ENCODE measurements at places on chromosomes 12 and 14. TPM values are rescaled to one million over a fixed set of nuclear protein-coding genes. Genes with fewer than 3 reads are reported as not detected.

RHNO1 gene
- 65.3 TPM for total RNA-seq

PMCH gene
- total RNA-seq, result 0.70 TPM

NRIP2 gene
- total RNA-seq, result not detected

KITLG gene
- not detected for total RNA-seq

CACNA2D4 gene
- total RNA-seq, result 23.6 TPM

SAMD4A gene
- 1.0 TPM for total RNA-seq

KLRC2 gene
- total RNA-seq, result not detected

PLEKHD1 gene
- 0.13 TPM for total RNA-seq

GRCh38 chr12:70255311-70255710 is 12.1 kb downstream of the CNOT2 start:
- DNase-seq, result no peak

DNA sequence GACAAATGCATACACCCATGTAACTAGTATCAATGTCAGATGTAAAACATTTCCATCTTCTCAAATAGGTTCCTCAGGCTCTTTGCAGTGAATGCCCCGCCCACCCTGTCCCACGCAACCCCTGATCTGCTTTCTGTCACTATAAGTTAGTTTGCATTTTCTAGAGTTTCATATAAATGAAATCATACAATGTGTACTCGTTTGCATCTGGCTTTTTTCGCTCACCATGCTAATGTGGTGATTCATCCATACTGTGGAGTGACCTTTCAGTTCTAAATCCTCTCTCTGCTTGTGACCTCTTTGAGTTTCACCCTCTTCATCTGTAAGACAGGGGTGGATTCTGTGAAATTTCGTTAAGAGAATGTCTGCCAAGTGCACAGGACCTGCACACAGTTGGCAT is 30.6 kb upstream of the MSI1 start:
- no peak for DNase-seq

DNA sequence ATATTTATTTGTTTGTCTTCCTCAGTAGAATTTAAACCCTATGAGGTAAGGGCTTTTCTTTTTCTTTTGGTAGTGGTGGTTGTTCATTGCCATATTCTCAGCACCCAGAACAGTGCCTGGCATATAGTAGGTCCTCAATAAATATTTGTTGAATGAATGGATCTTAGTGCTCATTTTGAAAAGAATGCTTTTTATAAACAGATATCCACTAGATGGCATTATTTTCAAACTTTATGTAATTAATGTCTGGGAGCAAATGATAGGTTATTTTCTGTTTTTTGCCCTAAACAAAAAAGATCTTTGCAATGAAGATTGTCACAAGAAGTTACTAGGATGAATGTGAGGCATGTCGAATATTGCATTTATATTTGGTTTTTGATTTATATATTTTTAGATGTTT is 64.1 kb downstream of the RAD51B start:
- no peak for DNase-seq

- DNase-seq, result no peak
Measured at GRCh38 chr12:121781484-121781997, 11.9 kb downstream of the RHOF start.

- DNase-seq, result no peak
Measured at GRCh38 chr12:73632661-73633060, 905.0 kb upstream of the ATXN7L3B start.

GRCh38 chr12:44193281-44193680 is 357.4 kb downstream of the TMEM117 start:
- DNase-seq, result no peak

- DNase-seq, result no peak
Measured at GRCh38 chr12:82886671-82887340, 200.1 kb downstream of the TMTC2 start.

- DNase-seq, result no peak
Measured at GRCh38 chr12:55642267-55642666, 5.6 kb downstream of the OR10P1 start.

DNA sequence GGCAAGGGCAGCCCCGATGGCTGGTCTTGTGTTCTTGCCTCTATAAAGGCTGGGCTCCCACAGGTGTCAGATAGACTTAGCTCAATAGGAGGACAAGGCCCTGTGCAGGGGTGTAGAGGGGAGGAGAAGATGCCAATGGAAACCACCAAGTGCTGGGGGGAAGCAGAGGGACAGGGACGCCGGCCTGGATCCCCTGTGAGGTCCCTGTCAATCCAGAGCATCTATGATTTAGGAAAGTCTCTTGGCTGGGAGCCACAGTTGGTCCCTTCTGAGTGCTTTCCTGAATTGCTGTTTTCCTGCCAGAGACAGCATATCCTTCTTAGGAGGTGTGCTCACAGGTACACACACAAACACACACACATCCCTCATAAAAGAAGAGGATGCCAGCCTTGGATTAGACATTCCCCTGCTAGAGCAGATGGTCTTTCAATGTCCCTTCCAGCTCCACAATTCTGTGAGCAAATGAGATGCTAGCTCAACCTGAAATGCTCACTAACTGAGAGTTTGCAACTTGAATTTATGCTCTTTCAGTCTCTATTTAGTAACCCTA is 62.7 kb downstream of the TTC7B start:
- DNase-seq, result no peak

- no peak for DNase-seq
Measured at GRCh38 chr12:130909111-130909510, 37.2 kb downstream of the RAN start.
